ENCODE measurements at places on chromosomes 16 and 17.

DNA sequence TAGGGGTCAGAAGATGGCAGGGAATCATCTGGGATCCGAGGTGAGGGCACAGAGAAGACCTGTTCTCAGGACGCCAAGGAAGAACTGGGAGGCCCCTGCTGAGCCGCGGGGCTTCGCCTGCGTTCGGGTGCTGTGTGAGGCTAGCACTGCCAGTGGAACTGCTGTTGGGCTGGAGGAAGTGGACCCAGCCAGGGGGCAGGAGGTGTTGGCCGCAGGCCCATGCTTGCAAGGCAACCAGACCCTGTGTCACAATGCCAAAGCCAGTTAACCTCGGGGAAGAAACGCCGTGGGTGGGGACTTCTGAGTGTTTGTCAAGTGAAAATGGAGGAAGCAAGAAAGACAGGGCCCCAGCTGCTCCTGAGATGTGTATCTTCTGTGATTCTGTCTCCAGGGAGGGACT lies 185.5 kb downstream of the LGALS9B start:
- DNase-seq, result no peak

- DNase-seq, result no peak
Measured at GRCh38 chr17:61784510-61784909, 78.8 kb downstream of the BRIP1 start.

- DNase-seq, result no peak
Measured at GRCh38 chr17:4295686-4296085, 31.9 kb upstream of the ANKFY1 start.

DNA sequence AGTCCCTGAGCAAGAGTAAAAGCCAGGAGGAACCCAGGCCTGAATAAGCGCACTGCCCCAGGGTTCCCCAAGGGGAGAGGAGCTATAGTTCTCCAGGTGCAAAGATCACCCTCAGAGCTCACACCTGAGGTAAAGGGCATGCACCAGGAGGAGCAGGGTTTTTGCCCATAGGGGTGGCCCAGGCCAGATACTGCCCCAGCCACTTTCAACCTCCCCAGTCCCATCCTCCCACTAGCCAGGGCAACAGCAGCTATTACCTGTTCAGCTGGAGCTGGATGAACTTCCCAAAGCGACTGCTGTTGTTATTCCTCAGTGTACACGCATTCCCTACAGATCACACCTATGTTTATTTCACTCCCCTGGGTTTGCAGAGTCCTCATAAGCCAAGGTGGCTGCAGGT lies 19.8 kb downstream of the MYO19 start:
- DNase-seq, result no peak

- DNase-seq, result peak; percentile 83
Measured at GRCh38 chr16:88784074-88784855, 755 bp downstream of the PIEZO1 start.

- DNase-seq, result no peak
Measured at GRCh38 chr17:59396134-59396826, 64.8 kb downstream of the YPEL2 start.

DNA sequence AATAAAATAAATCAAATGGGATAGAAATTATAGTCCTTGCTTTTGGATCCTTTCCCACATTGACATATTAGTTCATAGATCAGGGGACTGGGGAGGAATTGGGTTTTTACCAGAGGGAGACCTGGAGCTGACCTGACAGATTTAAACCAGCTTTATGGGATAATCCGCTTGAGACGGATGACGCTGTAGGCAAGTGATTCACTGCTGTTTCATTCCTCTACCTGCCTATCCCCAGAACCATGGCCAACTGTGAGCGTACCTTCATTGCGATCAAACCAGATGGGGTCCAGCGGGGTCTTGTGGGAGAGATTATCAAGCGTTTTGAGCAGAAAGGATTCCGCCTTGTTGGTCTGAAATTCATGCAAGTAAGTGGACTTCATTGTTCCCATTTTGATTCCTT lies 2.1 kb downstream of the NME1 start:
- no peak for DNase-seq

DNA sequence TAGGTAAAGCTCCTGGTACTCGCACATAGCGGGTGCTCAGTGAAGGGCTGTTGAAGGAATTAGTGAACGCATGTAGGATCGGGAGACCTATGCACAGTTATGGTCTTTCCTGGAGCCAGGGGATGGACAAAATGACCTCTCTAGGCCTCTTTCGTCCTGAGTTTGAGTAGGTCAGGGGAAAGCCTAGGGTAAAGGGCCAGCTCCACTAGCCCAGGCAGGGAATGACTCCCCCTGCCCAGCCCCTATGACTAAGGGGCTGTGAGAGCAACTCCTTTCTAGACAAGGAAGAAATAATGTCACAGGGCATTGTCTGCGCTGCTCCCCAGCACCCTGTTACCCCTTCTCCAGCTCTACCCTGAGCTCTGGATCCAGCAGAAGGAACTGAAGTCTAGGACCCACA lies 24.6 kb upstream of the FMNL1 start:
- no peak for DNase-seq

- no peak for DNase-seq
Measured at GRCh38 chr16:4743226-4743878, 9.0 kb downstream of the DNAAF8 start.

DNA sequence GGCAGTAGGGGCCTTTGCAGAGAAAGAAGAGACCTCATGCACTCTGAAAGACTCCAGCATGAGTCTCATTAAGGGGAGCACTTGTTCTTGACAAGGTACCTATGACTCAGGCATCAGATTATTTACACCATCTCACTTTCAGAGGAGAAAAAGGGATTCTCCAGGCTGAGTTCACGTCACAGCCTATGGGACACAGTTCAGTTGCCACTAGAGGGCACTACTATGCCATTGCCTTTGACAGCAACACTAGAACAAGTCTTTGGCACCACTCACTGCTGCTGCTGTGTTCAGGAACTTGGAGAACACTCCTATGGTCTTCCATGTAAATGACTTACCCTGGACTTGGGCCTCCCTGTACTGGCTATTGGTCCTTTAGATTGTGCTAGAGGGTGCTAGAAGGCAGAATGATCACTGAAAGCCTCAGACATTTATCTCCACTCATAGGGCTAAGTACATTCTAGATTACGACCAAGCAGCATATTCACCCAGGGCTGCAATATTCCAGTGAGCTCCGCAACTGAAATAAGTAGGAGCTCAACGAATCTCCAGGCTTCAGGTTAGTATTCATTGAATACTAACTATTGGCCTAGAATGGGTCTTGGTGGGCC lies 225.1 kb upstream of the CA10 start:
- peak; percentile 61 for DNase-seq

GRCh38 chr16:59478838-59479237 lies 744.7 kb upstream of the GOT2 start:
- peak; percentile 11 for DNase-seq

GRCh38 chr17:19703106-19703827 lies 13.1 kb downstream of the SLC47A2 start:
- DNase-seq, result no peak

- DNase-seq, result peak; percentile 59
Measured at GRCh38 chr17:45129426-45129939, 2.8 kb downstream of the PLCD3 start.

DNA sequence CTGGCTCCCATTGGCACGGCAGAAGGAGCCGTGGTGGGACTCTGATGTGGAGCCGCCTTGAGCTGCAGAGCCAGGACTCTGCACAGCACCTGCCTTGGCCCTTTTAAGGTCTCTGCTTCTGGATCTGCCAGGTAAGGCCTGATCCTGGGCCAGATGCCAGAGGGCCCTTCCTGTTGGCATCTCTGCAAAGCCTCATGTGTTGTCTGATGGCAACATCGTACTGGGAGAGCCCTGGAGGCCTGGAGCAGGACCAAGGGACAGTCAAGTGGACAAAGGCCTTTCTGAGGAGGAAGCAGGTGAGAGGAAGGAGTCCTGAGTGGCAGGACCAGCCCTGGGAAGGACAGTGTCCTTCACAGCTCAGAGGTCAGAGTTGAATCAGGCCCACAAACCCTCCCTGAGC lies 26.1 kb downstream of the SOCS1 start:
- no peak for DNase-seq

- peak; percentile 7 for DNase-seq
Measured at GRCh38 chr17:68972119-68972704, 17.0 kb upstream of the ABCA8 start.

GRCh38 chr17:75915268-75915667 lies 10.6 kb upstream of the MRPL38 start:
- no peak for DNase-seq

DNA sequence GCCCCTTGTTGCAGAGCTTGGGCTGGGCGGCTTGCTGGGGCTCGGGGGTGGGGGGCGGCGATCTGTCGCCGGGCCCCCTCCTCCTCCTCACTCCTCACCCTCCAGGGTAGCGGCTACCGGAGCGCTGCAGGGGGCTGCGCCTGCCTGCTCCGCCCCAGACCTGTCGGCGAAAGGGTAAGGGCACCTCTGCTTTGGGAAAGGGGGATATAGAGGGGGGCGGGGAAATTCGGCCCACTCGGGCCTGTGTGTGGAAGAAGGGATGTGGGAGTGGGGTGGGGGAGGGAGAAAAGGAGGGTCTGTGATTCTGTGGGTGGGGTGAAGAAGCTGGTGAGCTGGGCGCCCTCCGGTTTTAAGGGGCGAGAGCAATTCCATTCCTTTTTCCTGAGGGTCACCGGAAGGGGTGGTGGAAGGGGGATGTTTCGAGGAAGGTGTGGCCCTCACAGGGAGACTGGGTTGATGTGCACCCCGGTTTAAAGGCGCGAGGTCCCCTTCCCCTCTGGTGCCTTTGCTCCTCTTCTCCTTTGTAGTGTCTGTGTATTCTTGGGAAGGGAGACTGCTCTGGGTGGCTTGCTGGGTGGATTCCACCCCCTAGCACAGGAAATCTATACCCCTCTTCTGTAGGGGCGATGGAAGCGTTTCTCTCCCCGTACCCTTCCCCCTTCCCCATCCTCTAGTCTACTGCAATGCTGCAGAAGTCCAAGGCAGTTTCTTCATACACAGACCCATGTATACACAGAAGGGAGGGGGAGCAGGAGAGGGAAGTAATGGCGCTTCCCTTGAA lies 878 bp downstream of the TAOK1 start:
- DNase-seq, result peak; percentile 38

DNA sequence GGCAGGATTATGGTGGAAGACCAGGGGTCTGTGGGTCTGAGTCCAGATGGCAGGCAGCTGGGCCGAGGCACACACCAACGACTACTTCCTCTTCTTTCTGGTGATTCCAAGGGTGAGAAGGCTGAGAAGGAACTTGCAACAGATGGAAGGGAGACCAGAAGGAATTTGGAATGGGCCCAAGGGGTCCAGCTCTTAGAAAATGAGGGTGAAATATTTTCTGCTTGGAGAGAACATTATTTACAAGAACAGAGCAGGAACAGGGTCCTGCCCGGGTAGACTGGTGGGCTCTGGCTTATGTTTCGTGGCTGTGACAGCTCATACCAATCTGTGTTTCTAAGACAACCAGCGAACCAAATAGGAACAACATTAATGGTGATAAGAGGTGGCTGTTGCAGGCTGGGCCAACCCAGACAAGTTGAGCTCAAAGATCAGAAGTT lies 36.6 kb downstream of the CCDC42 start:
- DNase-seq, result no peak

- DNase-seq, result no peak
Measured at GRCh38 chr16:58032710-58033293, 7.2 kb downstream of the MMP15 start.

- peak; percentile 19 for DNase-seq
Measured at GRCh38 chr17:35890774-35891155, 10.6 kb upstream of the CCL5 start.

- DNase-seq, result no peak
Measured at GRCh38 chr17:71830866-71831265, 290.0 kb upstream of the SOX9 start.

- DNase-seq, result no peak
Measured at GRCh38 chr16:10660950-10661635, 33.6 kb downstream of the TEKT5 start.

- peak; percentile 35 for DNase-seq
Measured at GRCh38 chr17:68011199-68011665, 15.0 kb upstream of the C17orf58 start.

GRCh38 chr16:12133729-12134128 lies 157.2 kb downstream of the SNX29 start:
- DNase-seq, result no peak

DNA sequence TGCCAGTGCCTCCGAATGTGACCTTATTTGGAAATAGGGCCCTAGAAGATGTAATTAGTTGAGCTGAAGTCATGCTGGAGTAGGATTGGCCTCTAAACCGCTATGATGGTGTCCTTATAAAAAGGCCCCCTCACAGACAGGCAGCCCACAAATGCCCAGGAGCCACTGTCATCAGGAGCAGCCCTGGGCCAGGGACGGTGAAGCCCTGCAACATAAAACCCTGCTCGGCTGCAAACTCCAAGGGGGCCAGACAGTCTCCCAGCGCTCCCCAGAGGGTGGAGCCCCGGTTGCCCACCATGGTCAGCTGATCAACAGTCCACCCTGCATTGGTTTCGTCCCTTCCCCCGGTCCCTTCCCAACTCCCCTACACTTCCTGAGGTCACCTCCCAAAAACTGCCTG lies 351.7 kb downstream of the FOXL1 start:
- DNase-seq, result peak; percentile 36

- no peak for DNase-seq
Measured at GRCh38 chr16:69754143-69754468, 620 bp downstream of the NOB1 start.

GRCh38 chr16:23509782-23510163 lies 521 bp downstream of the GGA2 start:
- peak; percentile 50 for DNase-seq

DNA sequence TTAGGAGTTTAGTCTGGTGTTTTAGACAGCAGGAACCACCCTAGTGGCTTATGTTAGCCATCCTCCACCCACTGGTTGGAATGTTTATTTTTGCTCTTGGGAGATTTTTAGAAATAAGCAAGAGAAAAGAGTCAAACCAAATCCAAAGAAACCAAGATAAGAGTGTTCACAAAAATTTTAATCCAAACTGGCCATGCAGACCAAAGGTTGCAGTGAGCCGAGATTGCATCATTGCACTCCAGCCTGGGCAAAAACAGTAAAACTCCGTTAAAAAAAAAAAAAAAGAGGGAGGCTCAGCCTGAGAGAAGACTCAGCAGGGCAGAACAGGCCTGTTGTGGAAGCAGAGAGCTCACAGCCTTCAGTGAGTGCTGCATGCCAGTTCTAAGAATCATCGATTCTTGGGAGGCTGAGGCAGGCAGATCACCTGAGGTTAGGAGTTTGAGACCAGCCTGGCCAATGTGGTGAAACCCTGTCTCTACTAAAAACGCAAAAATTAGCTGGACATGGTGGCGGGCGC lies 12.2 kb upstream of the C16orf54 start:
- no peak for DNase-seq

GRCh38 chr17:37741341-37742115 lies 3.3 kb downstream of the HNF1B start:
- DNase-seq, result no peak

DNA sequence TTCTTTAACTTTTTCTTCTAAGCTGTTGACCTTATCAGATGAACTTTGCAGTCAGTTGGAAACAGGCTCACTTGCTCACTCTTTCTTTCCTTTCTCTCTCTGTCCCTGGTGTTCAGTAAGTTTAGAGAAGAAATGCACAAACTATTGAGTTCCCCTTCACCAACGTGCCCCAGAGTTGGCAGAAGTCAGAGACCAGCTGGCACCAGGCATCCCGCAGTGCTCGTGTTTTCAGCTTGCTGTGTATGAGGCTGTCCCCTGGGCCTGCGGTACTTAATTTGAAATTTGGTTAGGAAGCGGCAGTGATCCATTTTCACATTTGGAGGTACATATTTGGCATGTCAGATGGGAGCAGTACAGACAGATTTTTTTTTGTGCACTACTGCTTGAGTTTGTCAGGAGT lies 258.6 kb downstream of the SNX29 start:
- no peak for DNase-seq

Data from M059J (cell line).